ENCODE measurements at places on chromosomes 1 and 21. TPM values are rescaled to one million over a fixed set of nuclear protein-coding genes. Genes with fewer than 3 reads are reported as not detected.

DNA sequence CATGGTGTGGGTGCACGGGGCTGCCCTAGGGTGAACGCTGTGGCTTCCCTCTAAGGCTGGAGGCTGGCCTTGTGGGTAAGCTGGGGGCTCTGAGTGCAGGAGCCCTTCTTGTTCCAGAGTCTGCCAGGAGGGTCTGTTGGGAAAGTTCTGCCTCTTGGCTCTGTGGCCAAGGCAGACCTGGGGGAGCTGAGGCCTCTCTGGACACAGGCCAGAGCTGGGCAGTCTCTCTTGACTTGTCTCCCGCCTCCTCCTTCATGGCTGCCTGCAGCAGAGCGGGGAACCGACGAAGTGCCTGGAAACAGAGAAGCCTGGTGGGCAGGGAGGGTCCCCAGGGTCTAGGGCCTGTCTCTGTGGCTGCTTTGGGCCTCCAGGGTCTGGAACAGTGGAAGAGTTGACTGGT lies 30.3 kb upstream of the PEX10 start:
- ATAC-seq, result no peak

DNA sequence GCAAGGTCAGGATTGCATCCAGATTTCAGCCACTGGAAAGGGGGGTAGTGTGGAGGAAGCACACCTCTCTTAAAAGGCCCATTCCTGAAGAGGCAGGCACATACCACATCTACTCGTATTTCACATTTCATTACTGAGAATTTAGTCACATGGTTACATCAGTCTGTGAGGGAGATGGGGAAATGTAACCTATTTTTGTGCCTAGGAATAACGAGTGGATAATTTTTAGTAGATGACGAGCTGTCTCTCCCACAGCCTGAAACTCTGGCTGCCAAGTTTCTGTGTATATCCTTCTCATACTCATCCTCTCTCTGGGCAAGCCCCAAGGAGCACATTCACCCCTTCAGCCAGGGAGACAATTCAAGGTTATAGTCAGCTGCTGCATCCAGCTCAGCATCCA lies 10.3 kb upstream of the C21orf91 start:
- ATAC-seq, result no peak

TMPRSS3 gene
- 0.32 TPM for total RNA-seq

DNA sequence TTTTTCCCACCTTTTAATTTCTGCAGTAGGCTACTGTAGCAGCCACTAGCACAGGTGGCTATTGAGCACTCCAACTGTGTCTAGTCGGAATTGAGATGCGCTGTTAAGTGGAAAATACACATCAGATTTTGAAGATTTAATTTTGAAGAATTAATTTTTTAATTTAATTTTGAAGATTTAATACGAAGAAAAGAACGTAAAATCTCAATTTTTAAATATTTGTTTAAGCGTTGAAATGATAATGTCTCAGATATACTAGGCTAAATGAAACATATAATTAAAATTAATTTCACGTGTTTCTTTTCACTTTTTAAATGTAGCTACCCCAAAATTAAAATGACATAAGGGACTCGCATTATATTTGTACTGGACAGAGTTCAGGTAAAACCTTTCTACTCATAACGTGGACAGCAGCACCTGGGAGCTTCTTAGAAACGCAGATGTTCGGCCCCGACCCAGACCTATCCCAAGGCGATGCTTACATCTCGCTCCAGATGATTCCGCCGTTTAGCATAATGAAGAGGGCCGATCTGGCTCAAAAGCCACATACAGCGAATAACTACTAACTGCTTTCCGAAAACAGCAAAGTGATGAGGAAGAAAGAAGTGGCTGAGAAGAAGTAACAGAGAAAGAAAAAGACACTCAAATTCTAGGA lies 717 bp downstream of the CRYZL1 start:
- ATAC-seq, result no peak

C21orf58 gene
- 4.7 TPM for total RNA-seq

CLEC20A gene
- not detected for total RNA-seq

GRCh38 chr1:210251680-210252490 lies 19.3 kb downstream of the SERTAD4 start:
- ATAC-seq, result peak; percentile 64

DNA sequence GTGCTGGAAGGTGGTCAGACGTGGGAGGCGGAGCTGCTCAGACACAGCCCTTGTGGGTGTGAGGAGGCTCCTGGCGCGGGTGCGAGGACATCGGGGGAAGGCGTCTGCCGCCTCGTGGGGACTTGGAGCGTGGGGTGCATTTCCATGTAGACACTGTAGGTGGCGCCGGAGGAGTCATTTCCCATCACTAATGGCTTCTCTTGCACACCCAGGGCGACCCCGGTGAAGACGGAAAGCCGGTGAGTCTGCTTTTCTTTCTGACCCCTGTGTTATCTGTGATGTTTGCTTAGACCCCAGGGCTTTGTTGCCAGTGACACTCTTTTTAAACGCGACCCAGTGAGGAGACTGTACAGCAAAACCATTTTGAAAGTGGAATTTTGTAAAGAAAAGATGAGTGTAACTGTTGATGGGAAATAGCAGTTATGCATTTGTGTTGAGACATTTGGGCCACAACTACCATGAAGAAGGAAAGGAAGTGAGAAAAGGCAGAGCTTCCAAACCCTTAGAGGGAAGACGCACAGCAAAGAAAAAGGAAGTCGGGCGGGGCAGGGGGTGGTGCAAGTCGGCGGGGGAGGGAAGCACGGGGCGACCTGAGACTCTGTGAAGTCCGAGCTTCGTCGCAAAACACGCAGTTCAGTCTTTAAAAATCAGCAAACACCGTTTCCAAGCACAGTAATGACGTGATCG lies 64.0 kb downstream of the SLC19A1 start:
- ATAC-seq, result peak; percentile 30

DNA sequence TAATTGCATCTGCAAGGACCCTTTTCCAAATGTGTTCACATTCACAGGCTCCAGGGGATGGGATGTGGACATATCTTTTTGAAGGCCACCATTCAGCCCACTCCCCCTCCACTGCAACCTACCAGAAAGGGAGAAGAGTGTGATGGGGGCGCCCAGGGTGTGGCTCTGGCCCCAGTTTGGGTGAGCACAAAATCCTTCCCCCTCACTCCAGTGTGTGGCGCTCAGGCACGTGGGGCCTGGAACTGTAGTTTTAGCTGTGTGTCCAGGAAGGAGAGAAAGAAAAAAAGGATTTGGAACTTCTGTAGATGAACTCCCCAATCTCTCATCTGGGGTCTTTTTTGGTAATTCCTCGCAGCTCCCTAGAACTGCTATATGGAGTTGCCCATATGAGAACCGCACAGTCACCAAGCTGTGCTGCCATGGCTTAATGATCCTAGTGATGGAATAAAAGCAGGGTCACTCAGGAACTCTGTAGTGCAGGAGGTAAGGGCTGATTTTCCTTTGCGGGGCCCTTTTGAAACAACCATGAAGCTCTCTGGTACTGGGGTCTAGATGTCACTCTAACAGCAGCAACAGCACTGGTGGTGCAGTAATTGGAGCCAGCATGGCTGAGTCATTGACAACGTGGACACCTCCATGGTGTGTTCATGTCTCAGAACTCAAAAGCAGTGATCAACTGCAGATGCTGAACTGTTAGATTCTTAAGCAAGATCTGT lies 17.0 kb downstream of the AGT start:
- no peak for ATAC-seq

- ATAC-seq, result no peak
Observed at GRCh38 chr1:116224561-116224960, 113.4 kb downstream of the MAB21L3 start.

OSBPL9 gene
- total RNA-seq, result 32.5 TPM

PGLYRP4 gene
- 14.5 TPM for total RNA-seq

S100A7 gene
- 5,647 TPM for total RNA-seq

GNG12 gene
- total RNA-seq, result 73.2 TPM

DNA sequence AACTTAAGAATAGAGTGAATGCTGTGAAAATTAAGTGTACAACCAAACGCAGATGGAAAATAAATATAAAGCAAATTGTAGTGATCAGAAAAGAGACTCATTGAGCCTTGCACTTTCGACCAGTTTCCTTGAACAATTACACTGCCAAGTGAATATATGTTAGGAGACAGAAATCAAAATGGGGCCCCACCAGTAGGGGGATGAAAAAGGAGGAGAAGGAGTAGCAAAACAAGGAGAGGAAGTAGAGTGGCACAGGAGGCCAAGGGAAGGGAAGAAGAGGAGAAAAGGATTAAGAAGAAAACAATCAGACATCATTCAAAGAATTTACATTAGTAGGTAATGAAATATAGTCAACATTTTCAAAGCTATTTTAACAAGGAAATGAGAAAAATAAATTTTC lies 1770.6 kb downstream of the PLA2G4A start:
- no peak for ATAC-seq

PTGFR gene
- 0.24 TPM for total RNA-seq

NPR1 gene
- 1.8 TPM for total RNA-seq
